Natural killer cell (primary cell): ENCODE measurements at places on chromosomes 12 and 14. TPM values are rescaled to one million over a fixed set of nuclear protein-coding genes. Genes with fewer than 3 reads are reported as not detected.

DNA sequence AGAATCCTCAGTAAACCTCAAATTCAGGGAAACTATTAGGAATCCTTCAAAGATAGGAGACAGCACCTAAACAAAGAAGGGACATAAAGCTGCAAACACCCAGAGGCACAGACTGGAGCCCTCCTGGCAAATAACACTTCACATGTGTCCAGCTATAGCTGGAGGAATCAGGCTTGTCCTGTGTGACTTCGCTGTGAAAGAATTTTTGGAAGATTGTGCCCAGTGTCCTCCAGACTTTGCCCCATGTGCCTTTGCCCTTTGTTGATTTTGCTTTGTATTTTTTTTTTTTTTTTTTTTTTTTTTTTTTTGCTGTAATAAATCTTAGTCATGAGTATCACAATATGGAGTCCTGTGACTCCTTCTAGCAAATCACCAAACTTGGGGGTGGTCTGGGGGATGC, 136.8 kb downstream of the KCNH5 start:
- H3K4me3 ChIP-seq = no peak overlapping the region
- no peaks in the 10 kb centered on the region for H3K36me3 ChIP-seq
- no peaks in the 10 kb centered on the region for H3K27me3 ChIP-seq
- no peak overlapping the region for H3K27ac ChIP-seq

ESRRB gene
- 0.45 TPM for total RNA-seq

- H3K4me3 ChIP-seq = no peak overlapping the region
- no peaks in the 10 kb centered on the region for H3K27me3 ChIP-seq
- H3K27ac ChIP-seq = no peak overlapping the region
- H3K36me3 ChIP-seq = peaks cover 13% of the 10 kb centered on the region
- DNase-seq = no peak
Measured at GRCh38 chr12:57008178-57008577, 1.8 kb upstream of the ZBTB39 start.

CAND1 gene
- 104 TPM for total RNA-seq

- no peak overlapping the region for H3K4me3 ChIP-seq
- no peaks in the 10 kb centered on the region for H3K4me1 ChIP-seq
- no peaks in the 10 kb centered on the region for H3K36me3 ChIP-seq
- no peak for DNase-seq
Measured at GRCh38 chr12:75816897-75817296, 214.7 kb downstream of the PHLDA1 start.

ACOT4 gene
- 3.0 TPM for total RNA-seq

DNA sequence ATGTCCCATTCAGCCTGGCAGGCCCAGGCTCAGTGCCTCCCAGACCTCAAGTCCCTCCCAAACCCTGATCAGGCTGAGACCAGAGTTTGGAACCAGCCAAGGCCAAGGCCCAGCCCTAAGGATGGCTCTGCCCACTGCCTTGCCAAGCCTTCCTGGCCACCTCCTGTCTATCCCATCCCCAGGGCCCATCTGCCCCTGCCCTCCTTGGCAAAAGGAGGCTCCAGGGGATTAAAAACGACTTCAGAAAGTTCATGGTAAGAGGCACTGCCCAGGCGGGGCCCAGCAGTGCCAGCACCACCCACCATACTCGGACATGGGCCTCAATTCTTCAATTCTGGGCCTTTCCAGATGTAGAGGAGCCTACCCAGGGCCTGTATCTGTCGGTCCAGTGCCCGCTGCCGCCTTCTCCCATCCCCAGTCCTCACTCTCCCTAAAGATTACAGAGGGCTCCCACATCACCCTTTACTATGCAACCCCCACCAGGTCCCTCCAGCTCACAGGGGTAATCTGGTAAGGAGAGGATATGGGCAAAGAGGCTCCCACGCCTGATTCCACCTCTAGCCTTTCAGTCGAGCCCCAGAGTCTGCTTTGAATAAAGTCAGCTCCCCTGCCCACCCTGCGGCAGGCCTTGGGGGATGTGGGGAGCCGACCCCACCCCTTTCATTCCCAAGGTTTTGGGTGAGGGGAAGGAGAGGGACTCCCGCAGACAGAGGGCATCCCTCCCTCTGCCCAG, 932 bp downstream of the ADCY6 start:
- no peaks in the 10 kb centered on the region for H3K36me3 ChIP-seq
- H3K27me3 ChIP-seq = peaks cover 21% of the 10 kb centered on the region

GRCh38 chr12:31236998-31237637, 88.8 kb downstream of the SINHCAF start:
- no peaks in the 10 kb centered on the region for H3K27me3 ChIP-seq
- no peaks in the 10 kb centered on the region for H3K4me1 ChIP-seq
- no peak for DNase-seq
- no peaks in the 10 kb centered on the region for H3K36me3 ChIP-seq
- H3K4me3 ChIP-seq = no peak overlapping the region
- no peak overlapping the region for H3K27ac ChIP-seq

ANKRD33 gene
- not detected for total RNA-seq

TTLL5 gene
- total RNA-seq = 34.3 TPM

DNA sequence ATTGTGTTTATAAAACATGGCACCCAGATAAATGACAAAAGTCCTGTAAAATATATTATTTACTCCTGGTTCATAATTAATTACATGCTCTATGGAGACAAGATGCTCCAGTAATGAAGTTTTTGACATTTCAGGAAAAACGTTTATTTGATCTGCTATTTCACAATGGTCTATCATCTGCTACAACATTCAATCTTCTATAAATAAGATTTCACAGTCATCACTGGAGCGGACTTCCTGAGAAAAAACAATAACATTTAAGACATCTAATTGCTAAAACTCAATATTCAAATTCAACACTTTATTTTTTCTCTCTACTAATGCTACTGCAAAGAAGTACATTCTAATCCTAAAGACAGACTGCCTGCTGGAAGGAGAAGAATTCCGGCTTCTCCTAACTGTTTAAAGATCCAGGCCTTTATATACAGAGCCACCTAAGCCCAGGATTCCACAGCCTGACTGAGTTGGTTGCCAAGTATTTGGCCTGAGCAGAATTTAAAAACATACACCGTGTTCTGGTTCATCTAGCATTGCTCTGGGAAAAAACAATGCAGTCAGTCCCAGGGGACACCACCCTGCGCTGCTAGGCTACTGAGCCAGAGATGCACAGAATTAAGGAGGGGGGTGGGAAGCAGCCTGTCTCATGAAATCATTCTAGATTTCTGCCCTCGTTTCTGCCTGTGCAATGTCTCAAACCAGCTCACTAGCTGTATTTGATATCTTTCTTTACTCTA, 58.0 kb downstream of the TMTC1 start:
- no peak for DNase-seq
- no peaks in the 10 kb centered on the region for H3K27me3 ChIP-seq
- no peak overlapping the region for H3K4me3 ChIP-seq
- no peak overlapping the region for H3K27ac ChIP-seq
